NCI-H524 treated with DMSO at 0.1 percent for 48 hours (cell line): ENCODE measurements at places on chromosomes 11 and 22.

DNA sequence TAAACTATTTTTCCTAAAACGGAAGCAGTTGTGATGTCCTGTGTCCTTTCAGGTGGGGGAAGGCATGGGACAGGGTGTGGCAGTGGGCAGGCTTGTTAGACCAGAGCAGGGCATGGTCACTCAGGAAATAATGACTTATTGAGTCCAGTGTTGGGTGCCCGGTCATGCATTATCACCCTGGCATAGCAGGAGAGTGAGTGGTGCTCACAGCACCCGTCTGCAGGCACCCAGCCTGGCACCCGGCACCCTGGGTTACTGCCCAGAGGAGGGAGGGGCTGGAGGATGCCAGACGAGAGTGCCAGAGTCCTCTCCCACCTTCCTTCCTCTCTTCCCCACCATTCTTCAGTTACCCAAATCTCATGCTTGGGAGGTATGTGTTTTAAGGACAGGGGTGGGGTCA, 59.1 kb downstream of the ST3GAL4 start:
- DNase-seq: no peak

- DNase-seq: no peak
These were observed 86.6 kb downstream of the PKNOX2 start for GRCh38 chr11:125251214-125251545.

DNA sequence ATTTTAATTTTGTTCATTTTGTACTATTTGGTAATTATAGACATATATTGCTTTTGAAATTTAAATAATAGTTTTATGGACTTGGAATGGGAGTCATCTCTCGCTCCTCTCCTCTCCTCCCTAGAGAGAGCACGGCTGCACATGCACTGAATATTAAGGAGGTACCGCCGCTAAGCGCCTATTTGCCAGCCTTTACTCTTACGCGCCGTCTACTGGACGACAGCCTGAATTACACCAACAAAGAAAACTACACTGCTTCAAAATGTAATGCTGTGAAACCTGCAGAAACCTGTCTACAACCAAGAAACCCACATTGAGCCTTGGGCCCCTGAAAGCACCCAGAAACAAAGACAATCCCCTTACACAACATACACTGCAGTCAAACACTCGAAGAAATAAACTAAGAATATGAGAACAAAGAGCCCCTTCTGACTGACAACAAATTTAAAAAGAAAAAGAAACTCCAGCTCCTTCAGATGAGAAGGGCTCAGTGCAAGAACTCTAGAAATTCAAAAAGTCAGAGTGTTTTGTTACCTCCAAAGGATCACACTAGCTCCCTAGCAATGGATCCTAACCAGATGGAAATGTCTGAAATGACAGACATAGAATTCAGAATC, 737.2 kb downstream of the LRRC4C start:
- DNase-seq: no peak

- no peak for DNase-seq
These were observed 52.5 kb downstream of the RELT start for GRCh38 chr11:73428699-73429098.

DNA sequence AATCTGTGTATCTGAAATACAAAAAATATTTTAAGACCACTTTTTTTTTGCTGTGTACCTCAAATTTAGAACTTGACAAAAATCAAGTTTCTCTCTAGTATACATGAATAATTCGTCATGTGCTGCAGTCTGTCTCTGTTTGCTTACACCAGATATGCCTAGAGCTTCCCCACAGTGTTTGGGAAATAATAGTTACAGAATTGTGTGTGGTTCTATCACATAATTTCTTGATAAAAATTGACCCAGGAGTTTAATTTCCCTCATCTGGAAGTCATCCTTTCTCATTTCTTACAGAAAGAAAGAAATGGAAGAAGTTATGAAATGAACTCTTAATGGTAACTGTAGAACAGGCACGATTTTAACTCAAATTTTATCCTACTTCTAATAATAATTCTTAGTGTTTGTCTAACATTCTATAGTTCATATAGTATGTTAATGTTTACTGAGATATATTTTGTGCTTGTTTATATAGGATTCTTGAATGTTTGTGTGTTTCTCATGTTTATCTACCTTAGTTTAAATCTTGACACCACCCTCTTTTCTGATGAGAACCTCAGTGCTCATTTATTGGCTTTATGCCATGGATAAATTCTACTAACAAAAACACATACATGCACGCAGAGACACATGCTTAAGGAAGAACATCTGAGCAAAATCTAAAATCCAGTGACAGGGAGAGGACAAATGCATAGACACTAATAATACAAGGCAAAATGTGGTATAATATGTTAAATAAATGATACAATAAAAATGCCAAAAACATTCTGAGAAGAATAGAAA, 61.4 kb upstream of the CTSC start:
- DNase-seq: no peak

DNA sequence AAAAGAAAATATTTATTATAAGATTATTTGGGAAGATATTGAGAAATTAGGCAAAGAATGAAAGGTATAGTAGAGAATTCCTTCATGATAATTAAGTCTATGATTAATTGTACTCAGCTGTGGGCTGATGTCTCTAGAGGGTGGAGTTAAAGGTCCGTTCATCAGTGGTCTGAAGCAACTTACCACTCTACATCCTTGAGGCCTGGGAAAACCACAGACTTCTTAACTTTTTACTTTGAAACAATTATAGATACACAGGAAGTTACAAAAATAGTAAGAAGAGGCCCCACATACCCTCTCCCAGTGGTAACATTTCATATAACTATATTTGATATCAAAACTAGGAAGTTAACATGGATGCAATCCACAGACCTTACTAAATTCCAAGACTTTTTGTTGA, 167.0 kb upstream of the NECTIN1 start:
- DNase-seq: no peak

GRCh38 chr11:15839061-15839460, 517.3 kb downstream of the SOX6 start:
- DNase-seq: no peak

GRCh38 chr11:115463606-115464005, 40.6 kb downstream of the CADM1 start:
- DNase-seq: no peak

DNA sequence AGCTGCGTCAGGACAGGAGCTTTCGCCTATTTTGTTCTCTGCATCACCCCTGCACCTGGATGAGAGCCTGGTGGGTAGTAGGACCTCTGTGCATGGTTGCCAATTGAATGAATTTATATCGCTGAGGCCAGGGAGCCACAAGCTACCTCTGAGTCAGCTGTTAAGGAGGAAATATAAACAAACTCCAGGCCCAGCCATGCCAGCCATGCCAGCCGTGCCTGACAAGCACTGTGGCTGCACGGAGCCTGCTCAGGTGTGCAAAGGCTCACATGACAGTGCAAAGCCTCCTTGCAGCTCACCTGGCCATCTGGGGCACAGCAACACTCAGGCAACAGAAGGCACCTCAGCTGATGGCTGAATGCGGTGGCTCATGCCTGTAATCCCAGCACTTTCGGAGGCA, 33.7 kb upstream of the LINC01488 start:
- no peak for DNase-seq

- DNase-seq: no peak
These were observed 98.2 kb downstream of the NTM start for GRCh38 chr11:131468565-131468964.

GRCh38 chr11:112582366-112582765, 321.7 kb upstream of the PLET1 start:
- no peak for DNase-seq

- no peak for DNase-seq
These were observed 10.6 kb downstream of the TMEM184B start for GRCh38 chr22:38262051-38262795.

DNA sequence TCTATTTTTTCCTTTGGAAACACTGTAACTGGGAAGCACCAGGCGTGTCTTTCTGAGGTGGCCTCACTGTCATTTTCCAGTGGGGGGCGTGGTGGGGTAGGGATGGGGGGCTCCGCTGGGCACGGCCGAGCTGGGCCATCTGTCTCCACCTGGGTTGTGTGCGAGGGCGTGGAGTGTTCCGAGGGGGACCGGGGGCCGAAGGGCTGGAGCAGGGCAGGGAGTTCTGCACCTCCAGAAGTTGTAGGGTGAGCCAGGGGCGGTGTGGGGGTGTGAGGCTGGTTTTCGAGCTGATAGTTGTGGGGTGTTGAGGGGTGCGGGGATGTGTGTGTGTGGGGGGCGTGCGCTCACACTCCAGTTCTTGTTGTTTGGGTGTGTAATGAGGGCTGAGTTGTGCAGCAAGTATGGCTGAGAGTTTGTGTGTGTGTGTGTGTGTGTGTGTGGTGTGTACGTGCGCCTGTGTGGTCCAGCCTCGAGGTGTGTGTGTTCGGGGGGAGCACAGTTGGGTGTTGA, 10.8 kb downstream of the YPEL4 start:
- no peak for DNase-seq

DNA sequence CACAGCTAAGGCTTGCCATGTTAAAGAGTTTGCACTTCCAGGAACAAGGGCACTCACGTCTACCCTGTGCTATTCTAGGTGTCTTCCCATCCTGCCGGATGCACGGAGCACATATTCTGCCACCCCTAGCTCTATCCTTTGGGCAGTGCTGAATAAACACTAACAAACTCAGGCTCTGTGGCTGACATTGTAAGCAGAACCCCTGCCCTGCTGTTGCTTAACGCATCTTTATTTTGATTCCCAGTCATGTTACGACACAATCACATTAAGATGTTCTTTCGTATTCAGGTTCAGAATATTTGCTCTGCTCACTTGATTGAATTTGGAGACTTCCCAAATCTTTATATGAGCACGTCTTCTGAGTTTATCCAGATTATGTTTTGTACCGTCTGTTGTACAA, 3.7 kb upstream of the HDHD5 start:
- DNase-seq: no peak

DNA sequence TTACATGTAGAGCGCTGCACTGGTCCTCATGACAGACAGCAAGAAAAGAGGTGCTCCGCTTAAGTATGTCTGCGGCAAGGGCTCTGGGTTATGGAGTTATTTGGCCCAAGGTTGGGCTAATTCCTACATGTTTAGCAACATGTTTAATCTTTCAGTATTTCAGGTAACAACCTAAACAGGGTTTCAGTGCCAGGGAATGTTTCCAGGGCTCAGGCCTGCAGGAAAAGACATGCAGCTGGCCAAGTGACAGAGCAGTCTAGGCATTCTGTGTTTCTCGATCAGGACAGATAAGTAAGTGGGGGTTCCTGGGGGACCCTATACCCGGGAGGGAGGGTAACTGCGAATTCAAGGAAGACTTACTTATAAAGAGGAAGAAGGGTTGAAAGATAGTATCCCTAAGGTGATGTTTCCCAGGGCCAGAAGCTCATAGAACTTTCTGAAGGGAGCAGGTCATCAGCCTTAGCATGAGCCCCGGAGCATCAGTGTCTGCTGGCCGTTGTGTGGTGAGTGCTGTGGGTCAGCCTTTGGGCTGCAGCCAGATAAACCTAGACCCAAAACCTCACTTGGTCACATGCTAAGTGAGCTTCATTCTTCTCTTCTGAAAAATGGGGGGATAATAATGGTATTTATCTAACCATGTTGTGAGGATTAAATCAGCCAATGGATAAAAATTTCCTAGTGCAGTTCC, 18.4 kb downstream of the KCNJ5 start:
- no peak for DNase-seq

DNA sequence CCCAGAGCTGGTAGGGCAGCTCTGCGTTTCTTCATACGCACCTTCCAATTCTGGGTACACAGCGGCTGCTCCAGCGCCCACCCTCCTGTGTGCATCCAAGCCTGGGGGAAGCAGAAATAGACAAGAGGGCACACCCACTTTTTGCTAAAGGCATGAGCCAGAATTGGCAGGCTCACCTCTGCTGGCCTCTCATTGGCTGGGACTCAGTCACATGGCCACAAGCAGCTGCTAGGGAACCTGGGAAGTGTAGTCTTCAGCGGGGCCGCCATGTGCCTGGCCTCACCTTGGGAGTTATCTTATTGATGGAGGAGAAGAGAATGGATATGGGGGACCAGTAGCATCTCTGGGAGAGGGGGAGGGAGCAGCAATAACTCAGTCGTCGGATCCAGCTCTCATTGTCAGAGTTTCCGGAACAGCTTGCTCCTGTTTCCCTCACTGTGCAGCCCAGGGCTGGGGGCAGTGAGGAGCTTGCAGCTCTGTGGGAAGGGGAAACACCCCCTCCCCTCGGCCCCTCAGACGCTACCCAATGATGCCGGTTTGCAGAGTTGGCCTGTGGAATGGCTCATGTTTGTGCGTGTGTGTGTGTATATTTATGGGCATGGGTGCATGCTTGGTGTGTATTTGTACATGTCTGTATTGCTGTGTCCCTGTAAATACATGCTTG, 11.8 kb upstream of the MIEF1 start:
- peak; percentile 40 for DNase-seq

GRCh38 chr22:50104141-50104544, 14.3 kb downstream of the MOV10L1 start:
- DNase-seq: no peak

DNA sequence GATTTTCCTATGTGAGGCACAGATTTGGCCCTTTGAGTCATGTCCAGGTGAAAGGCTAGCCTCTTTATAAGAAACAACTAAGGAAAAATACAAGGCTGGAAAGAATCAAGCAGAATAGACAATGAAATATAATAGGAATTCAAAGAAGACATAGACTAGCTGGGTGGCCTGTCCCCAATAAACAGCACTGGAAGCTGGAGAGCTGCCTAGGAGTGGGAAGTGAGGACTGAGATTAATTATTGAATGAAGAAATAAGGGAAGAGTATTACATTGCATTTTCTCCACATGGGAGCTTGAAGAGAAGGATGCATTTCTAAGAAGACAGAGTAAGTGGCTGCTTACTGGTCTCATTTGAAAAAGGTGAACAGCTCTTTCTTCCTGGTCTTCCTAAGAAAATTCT, 100.0 kb downstream of the CCDC34 start:
- DNase-seq: no peak

DNA sequence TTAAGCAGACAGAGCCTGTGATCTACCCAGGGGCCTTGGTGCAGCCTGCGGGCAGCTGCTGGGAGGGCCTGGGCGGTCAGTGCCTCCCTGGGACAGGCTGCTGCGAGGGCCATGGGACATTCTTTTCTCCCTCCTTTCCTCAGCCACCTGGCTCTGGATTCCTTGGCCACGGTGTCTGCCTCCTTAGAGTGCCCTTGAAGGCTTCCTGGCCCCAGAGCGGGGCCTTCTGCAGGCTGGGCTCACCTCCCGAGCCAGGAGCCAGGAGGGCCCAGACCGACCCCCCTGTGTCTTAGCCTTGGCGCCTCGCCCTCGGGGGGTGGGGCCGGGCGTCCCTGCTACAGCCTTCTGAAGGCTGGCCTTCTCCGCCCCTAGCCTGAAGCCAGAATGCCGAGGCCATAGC, 231.2 kb downstream of the TBC1D22A start:
- no peak for DNase-seq
